ENCODE measurements at places on chromosomes 13 and 19.

DNA sequence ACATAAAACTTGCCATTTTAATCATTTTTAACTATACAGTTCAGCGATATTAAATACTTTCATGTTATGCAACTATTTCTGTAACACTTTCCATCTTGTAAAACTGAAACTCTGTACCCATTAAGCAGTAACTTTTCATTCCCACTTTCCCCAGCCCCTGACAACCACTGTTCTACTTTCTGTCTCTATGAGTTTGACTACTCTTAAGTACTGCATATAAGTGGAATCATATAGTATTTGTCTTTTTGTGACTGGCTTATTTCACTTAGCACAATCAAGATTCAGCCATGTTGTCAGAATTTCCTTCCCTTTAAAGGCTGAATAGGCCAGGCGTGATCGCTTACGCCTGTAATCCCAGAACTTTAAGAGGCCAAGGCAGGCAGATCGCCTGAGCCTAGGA, 56.2 kb downstream of the ARHGAP35 start:
- DNase-seq = no peak

GRCh38 chr19:54493967-54494585, 8.6 kb upstream of the LAIR2 start:
- no peak for DNase-seq

DNA sequence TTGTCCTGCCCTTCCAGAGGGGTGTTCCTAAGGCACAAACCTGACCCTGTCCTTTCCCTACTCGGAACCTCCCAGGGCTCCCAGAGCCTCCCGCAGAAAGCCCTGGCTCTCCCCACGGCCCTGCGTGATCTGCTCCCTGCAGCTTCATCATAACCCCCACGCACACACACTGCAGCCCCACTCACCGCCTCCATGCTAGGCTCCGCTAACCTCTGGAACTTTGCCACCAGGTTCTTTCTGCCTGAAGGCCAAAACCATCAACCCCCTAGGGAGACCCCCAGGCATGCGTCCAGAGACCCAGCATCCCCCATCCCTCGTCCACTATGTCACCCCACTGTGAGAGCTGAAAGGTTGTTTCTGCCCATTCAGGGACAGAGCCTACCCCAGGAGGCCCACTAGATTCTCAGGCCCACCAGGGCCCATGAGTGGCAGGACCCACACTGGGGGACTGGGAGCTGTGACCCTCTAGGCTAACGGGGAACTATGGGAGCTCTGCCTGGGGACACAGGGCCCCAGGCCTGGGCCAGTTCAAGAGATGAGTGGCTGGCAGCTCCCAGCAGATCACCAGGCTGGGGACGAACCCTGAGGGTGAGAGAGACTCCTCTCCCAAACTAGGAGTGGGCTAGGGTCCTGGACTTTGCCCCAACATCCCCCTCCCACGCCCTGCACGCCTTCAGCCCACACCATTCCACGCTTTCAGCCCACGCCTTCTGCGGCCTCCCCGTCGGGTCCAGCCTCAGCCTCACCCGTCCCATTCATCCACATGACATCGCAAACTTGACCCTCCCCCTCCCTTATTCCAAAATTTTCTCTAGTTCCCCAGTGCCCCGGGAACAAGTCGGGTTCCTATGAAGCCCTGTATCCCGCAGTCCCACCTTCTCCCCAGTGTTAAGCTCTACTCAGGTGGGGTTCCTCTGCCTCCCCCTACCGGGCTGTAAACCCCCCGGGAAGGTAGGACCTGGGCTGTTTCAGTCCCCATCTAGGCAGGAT, 33.2 kb upstream of the PNMA8B start:
- DNase-seq = no peak

DNA sequence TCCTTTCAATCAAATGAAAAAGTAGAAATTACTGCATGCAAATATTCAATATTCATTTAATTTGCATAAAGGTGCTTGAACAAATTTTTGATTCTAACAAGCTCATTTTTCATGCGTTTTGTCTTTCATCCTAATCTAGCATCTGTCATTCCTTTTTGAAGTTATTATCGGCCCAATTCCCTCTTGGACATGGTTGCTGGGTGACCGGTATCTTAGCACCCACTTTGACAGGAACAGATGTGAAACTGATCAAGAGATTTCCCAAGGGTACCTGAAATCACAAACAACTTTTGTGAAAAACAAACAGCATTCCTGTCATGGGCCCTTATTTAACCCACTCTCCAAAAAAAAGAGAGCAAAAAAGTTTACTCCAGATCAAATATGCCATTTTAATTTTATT, 13.3 kb downstream of the DACH1 start:
- no peak for DNase-seq

GRCh38 chr13:46831588-46832194, 34.7 kb upstream of the ESD start:
- DNase-seq = peak; percentile 5

GRCh38 chr19:5828661-5829566, 10.6 kb downstream of the FUT6 start:
- peak; percentile 56 for DNase-seq

GRCh38 chr19:21483589-21484170, 21.7 kb upstream of the ZNF429 start:
- DNase-seq = peak; percentile 58

DNA sequence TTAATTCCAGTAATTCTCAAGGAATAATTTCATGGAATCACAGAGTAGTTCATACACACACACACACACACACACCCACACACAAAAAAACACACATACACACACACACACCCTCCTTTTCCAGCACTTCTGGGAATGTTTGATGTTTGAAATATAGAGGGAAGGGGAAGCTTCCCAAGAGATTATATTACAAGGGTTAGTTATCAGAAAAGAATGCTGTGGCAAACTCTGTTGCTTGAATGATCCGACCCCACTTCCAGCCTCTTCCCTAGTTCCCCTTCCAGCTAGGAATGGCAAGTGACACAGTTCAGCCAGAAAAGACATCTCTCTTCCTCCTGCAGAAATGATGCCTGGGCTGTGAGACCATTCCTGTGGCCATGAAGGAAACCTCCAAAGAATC, 49.9 kb downstream of the KCTD12 start:
- DNase-seq = no peak

DNA sequence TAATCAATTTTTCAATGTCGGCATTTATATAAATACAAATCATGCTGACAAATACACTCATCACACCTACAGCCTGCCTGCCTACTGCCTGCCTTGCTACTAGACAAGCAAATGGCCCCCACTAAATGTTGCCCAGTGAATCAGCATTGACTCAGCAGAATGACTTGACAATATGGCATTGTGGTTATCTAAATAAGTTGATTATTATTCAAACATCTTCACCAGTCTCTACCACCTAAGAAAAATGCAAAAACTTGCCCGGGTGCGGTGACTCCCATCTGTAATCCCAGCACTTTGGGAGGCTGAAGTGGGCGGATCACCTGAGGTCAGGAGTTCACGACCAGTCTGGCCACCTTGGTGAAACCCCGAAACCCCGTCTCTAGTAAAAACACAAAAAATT, 296.1 kb downstream of the PCDH9 start:
- no peak for DNase-seq

GRCh38 chr19:7815325-7815724, 14.7 kb upstream of the EVI5L start:
- no peak for DNase-seq

- DNase-seq = no peak
Measured at GRCh38 chr19:35329323-35329722, 336 bp downstream of the CD22 start.

DNA sequence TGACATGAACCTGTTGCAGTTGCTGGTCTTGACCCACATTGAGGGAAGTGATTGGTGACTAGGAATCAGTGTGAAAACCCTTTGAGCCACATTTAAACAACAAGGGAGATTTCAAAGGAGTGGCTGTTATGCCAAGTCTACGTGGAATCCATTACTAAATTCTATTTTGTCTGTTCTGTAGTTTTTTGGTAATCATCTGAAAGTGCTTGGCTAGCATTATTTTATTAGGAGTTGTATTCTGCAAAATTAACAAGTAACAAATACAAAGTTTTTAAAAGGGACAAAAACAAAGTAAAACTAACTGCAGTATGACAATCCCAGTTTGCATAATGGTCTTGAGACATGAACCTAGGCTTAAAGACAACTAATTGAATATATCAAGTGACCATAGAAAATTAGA, 14.0 kb upstream of the ZNF780A start:
- no peak for DNase-seq

DNA sequence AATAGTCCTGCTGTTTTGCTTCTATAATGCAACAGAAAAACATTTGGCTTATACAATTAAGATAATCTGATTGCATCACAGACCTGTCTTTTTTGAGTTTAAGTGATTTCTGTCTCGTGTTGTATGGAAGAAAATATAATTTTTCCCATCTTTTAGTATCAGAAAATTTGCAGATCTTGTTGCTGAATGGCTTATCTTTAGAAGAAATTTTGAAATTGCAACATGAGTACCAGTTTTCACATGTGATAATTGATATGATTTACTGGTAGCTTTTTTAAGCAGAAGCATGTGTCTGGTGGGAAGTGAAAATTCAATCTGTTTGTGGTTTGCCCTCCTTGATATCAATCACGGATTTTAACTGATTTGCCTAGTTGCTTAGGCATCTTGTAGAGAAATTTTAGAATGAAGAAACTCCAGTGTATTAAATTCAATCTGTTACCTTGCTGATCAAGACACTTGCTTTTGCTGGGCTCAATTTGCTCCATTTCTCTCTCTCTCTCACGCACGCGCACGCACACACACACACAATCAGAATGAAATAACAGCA, 89.8 kb upstream of the MYCBP2 start:
- DNase-seq = no peak

DNA sequence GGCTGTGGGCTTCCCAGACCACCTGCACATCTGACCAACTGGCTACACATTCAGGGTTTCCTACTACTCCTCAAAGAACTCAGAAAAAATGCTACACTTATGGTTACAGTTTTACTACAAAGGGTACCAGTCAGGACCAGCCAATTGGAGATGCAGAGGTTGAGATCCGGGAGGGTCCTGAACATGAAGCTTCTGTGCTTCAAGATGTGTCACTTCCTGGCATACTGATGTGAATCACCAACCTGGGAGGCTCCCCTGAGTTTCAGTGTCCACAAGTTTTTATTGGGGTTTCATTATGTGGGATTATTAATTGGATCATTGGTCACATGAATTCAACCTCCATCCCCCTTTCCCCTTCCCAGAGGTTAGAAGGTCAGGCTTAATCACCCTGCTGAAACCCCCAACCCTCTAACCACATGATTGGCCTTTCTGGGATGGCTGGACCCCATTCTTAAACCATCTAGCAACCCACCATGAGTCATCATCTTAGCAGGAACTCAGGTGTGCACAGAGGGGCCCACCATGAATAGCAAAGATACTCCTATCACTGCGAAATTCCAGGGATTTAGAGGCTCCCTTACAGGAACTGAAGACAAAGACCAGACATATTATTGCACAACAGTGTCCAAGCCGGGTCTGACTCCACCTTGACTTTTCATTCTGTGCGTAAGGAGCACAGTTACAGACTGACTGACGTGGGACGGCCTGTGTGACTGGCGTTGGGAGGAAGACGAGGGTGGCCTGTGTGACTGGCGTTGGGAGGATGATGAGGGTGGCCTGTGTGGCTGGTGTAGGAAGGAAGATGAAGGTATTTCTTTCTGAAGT, 90.7 kb downstream of the ATP8A2 start:
- no peak for DNase-seq

DNA sequence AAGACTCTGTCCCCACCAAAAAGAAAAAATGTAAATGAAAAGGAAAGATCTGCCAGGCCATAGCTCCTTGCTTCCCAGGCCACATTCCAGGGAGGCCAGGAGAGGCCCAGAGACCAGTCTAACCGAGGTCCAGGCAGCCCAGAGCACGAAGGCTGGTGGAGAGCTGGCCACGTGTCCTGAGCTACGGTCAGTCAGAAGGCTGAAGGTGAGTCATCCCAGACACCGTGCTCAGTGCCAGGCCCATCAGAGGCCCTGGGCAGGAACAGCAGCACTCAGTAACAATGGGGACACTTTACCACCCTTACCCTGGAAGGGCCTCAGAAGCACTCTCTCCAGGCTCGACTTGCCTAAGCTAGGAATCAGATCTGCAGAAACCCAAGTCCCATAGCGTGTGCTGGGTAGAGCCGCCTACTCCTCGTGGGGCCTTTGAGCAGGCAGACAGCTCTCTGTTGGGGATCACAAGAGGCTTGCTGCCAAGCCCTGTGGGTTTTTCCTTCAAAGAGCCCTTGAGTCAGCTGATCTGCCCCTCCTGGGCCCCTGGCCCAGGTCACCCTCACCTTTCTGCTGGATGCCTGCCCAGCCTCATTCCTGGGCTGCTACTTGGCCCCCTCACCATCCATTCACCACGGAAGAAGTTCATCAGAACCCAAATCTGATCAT, 11.6 kb upstream of the DNMT1 start:
- no peak for DNase-seq

GRCh38 chr19:3080286-3080685, 13.9 kb upstream of the GNA11 start:
- no peak for DNase-seq

GRCh38 chr13:46675016-46675415, 121.9 kb downstream of the ESD start:
- peak; percentile 78 for DNase-seq

Data from NCI-H1105 treated with DMSO at 0.1 percent for 48 hours (cell line).